ENCODE measurements at places on chromosomes 5 and 9.

GRCh38 chr5:180060192-180060591, 11.4 kb downstream of the RNF130 start:
- no peak for DNase-seq

DNA sequence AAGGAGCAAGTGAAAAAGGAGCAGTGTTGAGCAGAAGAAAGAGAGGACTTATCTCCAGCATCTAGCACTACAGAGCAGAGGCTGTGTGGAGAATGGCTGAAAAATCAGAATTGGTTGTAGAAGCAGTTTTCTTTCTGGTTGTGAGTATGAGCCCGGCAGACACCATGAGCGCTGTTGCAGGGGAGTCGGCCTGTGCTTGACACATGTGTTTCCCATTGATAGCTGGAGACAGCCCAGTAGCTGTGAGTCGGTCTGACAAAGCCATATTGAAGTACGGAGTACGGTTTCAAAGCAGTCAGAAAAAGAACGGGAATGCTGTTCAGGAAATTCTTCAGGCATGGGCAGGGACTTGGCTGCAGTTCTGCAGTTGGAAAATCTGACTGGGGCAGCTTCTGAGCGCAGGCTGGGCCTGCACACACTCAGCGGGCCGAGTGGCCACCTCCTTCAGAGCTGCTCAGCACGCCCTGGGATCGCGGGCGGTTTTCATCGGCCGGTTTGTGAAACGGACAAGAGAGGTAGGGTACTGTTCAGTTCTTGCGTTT, at the start of gene SGCD:
TSS of gene SGCD (plus strand) at position 447 of the 542 bp plus-strand sequence.
- no peak for DNase-seq

DNA sequence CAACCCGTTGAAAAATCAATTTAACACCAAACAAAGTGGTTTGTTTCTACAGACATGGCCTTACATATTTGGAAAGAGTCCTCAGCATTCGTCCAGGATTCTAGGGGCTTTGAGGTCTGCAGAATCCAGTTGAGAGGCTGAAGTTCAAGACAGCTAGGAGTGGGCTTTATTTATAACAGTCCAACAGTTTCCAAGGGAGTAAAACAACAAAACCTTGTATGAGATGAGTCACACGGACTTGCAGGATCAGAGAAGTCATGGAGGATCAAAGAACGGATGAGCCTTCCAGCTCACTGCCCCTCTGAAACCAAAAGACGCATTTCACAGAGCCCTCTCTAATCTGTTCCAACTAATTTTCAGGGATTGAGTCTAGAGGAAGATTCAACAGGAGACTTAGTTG, 11.1 kb upstream of the ESM1 start:
- DNase-seq, result no peak

DNA sequence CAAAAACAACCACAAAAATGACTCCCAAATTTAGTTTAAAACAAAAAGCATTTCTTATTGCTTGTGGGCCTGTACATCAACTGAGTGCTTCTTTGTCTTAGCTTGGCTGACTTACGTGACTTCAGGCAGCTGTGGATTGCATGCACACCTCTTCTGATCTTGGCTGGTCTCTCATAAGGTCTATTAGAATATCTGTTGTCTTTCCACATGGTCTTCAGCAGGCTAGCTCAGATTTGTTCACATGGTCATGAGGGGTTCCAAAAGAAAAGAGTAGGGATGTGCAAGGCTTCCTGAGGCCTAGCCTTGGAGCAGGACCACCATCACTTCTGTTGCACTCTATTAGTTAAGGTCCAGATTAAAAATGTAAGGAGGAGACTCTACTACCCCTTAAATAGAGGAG, 120.1 kb downstream of the LRRC70 start:
- DNase-seq, result no peak

GRCh38 chr5:160310140-160310539, 2.2 kb downstream of the CCNJL start:
- no peak for DNase-seq

DNA sequence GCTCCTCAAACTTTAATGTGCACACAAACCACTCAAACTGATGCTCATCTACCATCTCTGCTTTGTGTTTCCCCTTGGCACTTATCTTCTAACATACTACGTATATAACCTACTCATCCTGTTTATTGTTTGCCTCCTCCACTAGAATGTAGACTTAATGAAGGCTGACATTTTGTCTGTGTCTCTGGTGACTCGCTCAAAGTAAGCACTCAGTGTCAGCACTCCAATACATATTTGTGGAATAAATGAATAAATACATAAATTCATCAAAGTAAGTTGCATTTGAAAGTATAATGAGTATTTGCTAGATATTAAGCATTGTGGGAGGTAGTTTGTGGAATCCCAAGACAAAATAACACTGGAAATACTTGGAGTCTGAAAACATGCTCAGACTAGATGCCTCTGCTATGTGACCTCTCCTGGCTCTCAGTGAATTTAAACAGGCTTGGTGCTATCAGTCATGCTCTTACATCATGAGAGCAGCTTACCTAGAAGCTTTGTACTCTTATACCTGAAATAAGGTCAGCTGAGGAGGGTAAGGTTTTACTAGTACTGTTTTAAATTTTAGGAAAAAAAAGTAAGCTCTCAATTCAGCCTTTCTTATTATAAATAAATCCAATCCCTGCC, 37.0 kb upstream of the RANBP6 start:
- DNase-seq, result no peak

DNA sequence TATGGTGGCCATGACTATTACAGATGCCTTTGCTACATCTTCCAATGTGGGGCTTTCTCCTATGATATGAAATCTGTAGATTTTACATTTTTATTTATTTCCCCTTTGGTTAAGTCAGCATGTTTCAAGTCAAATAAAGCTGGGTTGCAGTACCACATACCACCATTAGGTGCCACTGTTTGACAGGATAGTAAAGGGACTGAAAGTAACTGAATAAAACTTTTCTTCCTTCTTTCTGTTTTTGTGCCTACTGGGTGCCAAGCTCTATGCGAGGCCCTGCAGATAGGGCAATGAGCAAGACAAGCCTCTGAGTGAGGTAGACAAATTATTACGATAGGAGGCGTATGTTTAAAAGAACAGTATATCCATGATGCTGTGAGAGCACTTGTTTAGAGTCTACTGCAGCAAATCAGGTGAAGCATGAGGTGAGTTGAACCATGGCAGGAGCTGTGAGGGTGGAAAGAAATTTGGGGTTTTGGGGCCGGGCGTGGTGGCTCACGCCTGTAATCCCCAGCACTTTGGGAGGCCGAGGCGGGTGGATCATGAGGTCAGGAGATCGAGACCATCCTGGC, 64.8 kb downstream of the GDNF start:
- no peak for DNase-seq

DNA sequence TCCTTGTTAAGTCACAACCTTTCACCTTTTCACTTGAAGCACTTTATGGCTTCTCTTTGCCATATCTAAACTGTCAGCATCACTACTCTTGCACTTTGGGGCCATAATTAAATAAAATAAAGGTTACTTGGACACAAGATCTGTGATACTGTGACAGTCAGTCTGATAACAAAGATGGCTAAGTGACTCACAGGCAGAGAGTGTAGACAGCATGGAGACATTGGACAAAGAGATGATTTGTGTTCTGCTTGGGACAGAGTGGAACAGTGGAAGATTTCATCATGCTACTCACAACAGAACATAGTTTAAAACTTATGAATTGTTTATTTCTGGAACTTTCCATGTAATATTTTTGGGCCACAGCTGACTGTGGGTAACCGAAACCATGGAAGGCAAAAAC, 81.7 kb upstream of the SMC5 start:
- DNase-seq, result no peak

DNA sequence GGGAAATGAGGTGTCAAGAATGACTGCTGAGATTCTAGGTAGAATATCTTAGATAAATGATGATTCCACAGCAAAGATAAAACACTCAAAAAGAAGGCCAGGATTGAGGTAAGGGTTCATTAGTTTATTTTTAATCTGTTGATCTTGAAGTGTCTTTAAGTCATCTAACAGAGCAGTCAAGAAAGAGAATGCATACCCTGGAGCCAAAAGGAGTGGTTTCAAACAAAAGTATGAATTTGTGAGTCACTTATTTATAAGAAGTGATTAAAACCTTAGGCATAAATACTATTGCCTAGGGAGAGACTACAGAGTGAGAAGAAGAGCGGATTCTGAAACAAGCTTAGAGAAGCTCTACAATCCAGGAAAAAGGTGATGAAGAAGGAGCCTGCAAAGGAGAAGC, 541.0 kb downstream of the DTWD2 start:
- no peak for DNase-seq

DNA sequence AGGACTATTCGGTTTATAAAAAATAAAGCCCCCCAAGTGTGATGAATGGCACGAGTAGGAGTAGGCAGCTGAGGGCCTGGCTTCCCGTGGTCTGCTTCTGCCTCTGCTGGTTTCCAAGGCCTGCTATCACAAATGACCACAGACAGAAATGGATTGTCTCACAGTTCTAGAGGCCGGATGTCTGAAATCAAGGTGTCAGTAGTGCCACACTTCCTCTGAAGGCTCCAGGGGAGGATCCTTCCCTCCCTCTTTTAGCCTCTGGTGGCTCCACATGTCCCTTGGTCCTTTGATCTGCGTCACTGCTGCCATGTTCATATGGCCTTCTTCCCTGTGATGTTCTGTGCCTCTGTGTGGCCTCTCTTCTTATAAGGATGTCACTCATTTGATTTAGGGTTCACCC, 15.1 kb downstream of the PRKACG start:
- no peak for DNase-seq

- DNase-seq, result no peak
These were observed 214.4 kb upstream of the PAPPA start for GRCh38 chr9:115939065-115939765.

GRCh38 chr5:73668017-73668416, 42.0 kb downstream of the ARHGEF28 start:
- DNase-seq, result no peak

DNA sequence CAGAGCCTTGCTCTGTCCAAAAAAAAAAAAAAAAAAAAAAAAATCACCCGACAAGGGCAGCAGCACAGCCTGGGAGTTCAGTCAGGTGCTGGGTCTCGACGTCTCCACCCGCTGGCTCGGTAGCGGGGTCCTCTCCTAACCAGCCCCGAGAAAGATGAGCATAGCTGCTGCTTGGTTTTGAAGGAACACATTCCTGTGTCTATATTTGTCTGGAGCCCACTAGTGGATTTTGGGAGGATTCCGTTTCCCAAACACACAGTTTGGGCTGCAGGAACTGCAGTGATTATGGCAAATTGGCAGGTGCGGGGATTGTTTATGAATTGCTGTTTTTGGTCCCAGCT, 1.2 kb downstream of the OTULINL start:
- no peak for DNase-seq

DNA sequence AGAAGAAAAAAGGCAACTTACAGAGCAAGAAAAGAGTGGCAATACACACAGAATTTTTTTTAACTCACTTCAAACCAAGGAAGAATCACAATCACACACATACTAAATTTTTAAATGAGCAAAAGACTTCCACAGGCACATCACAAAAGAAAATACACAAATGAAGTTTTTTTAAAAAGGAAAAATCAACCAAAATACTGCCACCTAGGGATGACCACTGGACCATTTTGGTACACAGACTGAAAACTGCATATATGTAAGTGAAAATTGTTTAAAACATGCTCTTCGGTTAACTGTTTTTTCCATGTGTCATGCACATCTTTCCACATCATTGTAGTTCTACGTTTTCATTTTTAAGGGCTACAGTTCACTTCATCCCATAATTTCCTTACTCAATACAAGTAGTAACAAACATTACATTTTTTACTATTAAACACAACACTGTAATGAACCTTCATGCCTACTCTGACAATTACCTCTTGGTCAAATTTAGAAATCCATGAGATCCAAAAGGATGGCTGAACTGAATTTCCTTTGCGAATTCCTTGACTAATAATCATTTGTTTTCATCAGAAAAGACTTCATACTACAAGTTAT, 79.0 kb downstream of the FBXW11 start:
- no peak for DNase-seq

- DNase-seq, result no peak
These were observed 98.1 kb upstream of the ERBIN start for GRCh38 chr5:65828022-65828896.

DNA sequence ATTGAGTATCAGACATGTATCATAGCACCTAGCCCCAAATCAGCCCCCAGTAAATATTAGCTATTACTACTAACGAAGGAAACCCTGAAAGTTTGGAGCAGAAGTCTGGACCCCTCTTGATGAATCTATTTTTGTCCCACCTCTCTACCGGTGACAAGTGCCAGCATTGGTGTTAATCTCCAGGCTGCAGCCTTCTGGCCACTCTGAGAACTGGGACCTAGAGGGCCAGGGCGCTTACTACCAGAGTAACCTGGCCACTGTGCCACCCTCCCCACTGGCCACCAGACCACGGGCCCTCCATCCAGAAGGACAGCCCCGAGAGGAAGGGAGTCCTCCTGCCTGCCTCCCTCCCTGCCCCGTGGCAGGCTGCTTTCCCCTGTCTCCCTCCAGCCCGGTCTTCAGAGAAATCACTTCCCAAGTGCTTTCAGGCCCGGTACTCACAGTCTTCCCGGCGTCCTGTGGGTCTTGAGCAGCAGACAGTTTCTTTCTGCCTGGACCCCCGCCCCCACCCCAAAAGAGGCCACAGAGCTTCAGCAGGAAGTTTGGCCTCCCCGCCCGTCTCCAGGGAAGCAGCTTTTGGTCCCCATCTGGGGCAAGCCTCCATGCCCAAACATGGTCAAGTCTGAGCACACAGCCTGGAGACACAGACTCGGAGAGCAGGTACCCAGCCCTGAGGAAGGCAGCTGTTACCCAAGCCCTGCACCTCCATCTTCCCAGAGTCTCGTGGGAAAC, at the start of gene KCNMB1:
TSS of gene KCNMB1 (minus strand) at position 550 of the 732 bp plus-strand sequence. CDS start 3,920 bp downstream, outside the sequence.
- no peak for DNase-seq

DNA sequence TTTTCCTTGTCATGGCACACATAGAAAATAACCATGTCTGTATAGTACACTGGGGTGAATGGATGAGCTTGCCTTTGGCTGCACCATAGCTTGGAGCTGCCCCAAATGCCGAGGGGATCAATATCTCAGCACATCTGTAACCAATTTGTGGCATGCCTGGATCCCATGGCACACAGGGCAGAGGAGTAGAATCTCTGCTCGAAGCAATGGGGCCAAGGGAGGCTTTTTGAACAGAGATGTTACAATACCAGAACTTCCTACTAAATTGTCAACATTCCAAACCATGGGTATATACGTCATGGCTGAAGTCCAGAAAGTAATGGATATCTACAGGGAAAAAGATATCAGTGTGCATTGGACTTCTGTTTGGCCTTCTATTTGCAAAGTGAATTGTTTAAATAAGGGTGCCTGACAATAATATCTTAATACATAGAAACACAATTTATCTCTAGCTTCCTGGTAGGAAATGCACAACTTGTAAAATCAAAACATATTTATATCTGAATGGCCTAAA, 39.0 kb downstream of the ESM1 start:
- no peak for DNase-seq

- no peak for DNase-seq
These were observed 14.9 kb downstream of the CDHR2 start for GRCh38 chr5:176564002-176564401.

GRCh38 chr9:26462213-26462612, 430.4 kb downstream of the CAAP1 start:
- no peak for DNase-seq

DNA sequence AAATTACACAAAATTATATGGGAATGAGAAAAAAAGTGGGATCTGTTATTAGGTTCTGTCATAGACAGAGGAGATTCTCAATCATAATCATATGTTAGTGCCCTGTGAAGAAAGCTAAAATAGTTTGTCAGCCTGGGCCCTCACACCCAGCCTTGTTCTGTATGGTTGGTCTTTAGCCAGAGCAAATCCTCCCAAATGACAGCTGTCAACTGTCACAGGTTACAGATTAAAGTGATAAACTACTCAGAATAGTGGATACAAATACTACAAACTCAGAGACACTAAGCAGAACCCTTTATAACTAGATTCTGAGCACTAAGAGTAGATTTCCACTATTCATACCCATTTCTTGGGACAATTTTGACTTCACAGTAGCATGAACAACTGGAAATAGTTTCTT, 405.0 kb upstream of the MEF2C start:
- DNase-seq, result no peak

Measured in GM13977 (cell line).